Hair follicle dermal papilla cell (primary cell): ENCODE measurements at places on chromosomes 4 and X. TPM values are rescaled to one million over a fixed set of nuclear protein-coding genes. Genes with fewer than 3 reads are reported as not detected.

Gene SSX3
- not detected in 2 replicates for total RNA-seq

Gene CHRDL1
- 0.49 and 1.6 TPM in 2 replicates for total RNA-seq

Gene SPANXA2
- not detected in 2 replicates for total RNA-seq

Gene LNX1
- 10.1 and 11.1 TPM in 2 replicates for total RNA-seq

Gene F8A2
- not detected in 2 replicates for total RNA-seq

Gene RNF128
- under 0.01 and 0.16 TPM in 2 replicates for total RNA-seq

Gene TMPRSS11A
- not detected in 2 replicates for total RNA-seq

Gene SPANXB1
- not detected in 2 replicates for total RNA-seq

Gene GNRHR
- total RNA-seq, result not detected in 2 replicates

Gene CENPE
- 2.3 and 2.4 TPM in 2 replicates for total RNA-seq

Gene PITX2
- 11.4 and 18.1 TPM in 2 replicates for total RNA-seq

Gene TIMP1
- 300 and 419 TPM in 2 replicates for total RNA-seq

Gene FAM9B
- total RNA-seq, result not detected in 2 replicates

Gene ARMCX2
- total RNA-seq, result 86.7 and 111 TPM in 2 replicates

Gene F11
- not detected in 2 replicates for total RNA-seq

Gene P2RY8
- total RNA-seq, result not detected in 2 replicates

Gene SLITRK4
- 0.61 and 0.97 TPM in 2 replicates for total RNA-seq

Gene EGF
- 0.65 and 3.0 TPM in 2 replicates for total RNA-seq

Gene CDKL2
- total RNA-seq, result 4.9 and 5.7 TPM in 2 replicates

Gene F9
- total RNA-seq, result not detected in 2 replicates

Gene POLN
- 3.2 and 3.5 TPM in 2 replicates for total RNA-seq

Gene TNIP3
- total RNA-seq, result 1.6 and 2.8 TPM in 2 replicates

Gene LRRC66
- total RNA-seq, result 0.36 and 0.49 TPM in 2 replicates

Gene UGT2A1
- not detected in 2 replicates for total RNA-seq

Gene ZNF185
- total RNA-seq, result 7.8 and 14.3 TPM in 2 replicates

Gene RNF150
- 19.1 and 20.8 TPM in 2 replicates for total RNA-seq

Gene DCLK2
- 6.9 and 10.9 TPM in 2 replicates for total RNA-seq

Gene GALNTL6
- 0.16 and 0.24 TPM in 2 replicates for total RNA-seq

Gene ELOVL6
- 13.1 and 16.5 TPM in 2 replicates for total RNA-seq

Gene MAOB
- total RNA-seq, result under 0.01 and 0.24 TPM in 2 replicates

Gene DRP2
- total RNA-seq, result 3.0 and 3.4 TPM in 2 replicates

Gene PCDH19
- total RNA-seq, result 0.85 and 2.8 TPM in 2 replicates

Gene CXCL13
- total RNA-seq, result not detected in 2 replicates

Gene OTC
- not detected in 2 replicates for total RNA-seq

Gene GAGE12D
- not detected in 2 replicates for total RNA-seq

Gene FOXR2
- not detected in 2 replicates for total RNA-seq

Gene CNGA1
- total RNA-seq, result not detected in 2 replicates

Gene C4orf50
- total RNA-seq, result not detected in 2 replicates

Gene TXK
- total RNA-seq, result 0.32 and 1.6 TPM in 2 replicates

Gene DACH2
- total RNA-seq, result not detected in 2 replicates

Gene MAGEC3
- not detected in 2 replicates for total RNA-seq

Gene RAB40A
- 0.12 and 0.32 TPM in 2 replicates for total RNA-seq

Gene C4orf46
- 14.3 and 14.4 TPM in 2 replicates for total RNA-seq

Gene VCX3A
- 0.16 TPM in 1 of 2 replicates, not detected in the other for total RNA-seq

Gene TAF9B
- total RNA-seq, result 21.3 and 21.7 TPM in 2 replicates

Gene CSAG3
- not detected in 2 replicates for total RNA-seq

Gene ARR3
- not detected in 2 replicates for total RNA-seq

Gene LRP2BP
- 0.32 and 0.49 TPM in 2 replicates for total RNA-seq

Gene CXCL3
- total RNA-seq, result 1.1 and 5.2 TPM in 2 replicates

Gene INTS6L
- 8.7 and 9.7 TPM in 2 replicates for total RNA-seq

Gene VEGFC
- 22.8 and 24.7 TPM in 2 replicates for total RNA-seq

Gene ATP1B4
- not detected in 2 replicates for total RNA-seq

Gene HOPX
- not detected in 2 replicates for total RNA-seq

Gene RCHY1
- total RNA-seq, result 19.6 and 24.3 TPM in 2 replicates

Gene RXFP1
- total RNA-seq, result 1.6 and 2.1 TPM in 2 replicates

Gene DRD5
- not detected in 2 replicates for total RNA-seq

Gene WAS
- total RNA-seq, result 0.36 TPM in 1 of 2 replicates, not detected in the other
